H7 (cell line): ENCODE measurements at places on chromosomes 3 and 15.

DNA sequence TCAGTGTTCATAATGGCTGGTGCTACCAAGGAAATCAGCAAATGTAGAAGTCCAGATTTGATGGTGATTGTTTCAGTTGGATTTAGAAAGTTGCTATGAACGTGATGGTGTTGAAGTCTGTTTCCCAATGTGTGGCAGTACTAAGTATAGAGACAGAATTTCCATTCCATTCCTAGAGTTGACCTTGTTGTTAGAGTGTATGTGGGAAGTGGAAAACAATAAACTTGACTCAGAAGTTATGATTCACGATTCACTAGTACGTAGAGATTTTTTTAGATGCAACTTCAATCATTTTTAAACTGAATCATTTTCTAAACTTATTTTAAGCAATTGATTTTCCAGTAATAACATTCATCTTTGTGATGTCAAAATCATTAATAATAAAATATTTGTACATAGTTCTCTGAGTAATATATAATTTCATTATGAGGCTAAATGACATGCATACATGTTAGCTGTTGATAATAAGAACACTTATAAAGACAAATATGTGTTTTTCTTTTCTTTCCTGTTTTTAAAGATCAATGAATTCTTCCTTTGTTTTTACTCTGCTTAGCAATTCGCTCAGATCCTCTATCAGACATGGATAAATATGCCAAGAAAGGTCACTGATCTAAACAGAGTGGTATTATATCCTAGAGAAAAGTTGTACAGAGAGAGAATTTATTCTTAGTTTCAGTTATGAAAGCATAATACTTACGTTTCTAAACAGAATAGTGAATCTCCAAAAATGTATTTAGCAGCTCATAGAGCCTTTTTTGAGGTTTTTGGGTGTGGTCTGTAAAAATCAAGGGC, 108.8 kb upstream of the GPR149 start:
- no peak for DNase-seq

DNA sequence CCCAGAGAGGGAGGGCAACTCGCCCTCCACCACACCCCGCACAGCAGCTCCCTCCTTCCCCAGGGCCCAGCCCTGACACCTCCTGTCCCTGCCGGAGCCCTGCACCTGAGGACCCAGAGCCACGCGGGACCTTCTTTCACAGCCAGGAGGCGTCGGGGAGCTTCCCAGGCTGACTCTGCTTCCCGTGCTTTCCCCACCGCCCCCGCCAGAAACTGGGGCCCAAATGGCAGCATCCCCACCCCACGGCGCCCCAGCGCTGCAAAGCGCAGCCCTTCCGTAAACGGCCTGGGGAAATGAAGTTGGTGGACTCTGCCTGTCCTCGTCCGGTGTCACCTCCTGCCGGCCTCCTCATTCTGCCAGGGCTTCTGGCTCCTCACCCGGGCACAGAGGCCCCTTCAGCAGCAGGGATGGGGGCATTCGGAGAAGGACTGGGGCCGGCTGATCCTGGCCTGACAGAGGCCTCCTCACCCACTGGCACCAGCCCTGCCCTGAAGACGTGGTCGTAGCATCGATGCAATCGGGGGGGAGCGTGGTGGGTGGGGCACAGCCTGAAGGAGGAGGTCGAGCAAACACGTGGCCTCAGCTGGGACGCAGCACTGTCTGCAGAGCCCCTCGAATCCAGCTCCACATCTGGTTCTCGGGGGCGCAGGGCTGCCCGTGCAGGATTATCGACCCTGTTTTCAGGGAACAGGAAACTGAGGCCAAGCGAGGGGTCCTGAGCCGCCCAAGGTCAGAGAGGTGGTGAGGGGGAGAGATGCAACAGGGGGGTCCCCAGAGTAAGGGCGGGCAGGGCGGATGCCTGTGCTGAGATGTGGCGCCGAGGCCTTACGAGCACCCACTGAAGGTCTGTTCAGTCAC, 235.4 kb downstream of the XXYLT1 start:
- DNase-seq, result peak; percentile 87

- no peak for DNase-seq
Measured at GRCh38 chr3:33364060-33364459, 76.1 kb downstream of the UBP1 start.

DNA sequence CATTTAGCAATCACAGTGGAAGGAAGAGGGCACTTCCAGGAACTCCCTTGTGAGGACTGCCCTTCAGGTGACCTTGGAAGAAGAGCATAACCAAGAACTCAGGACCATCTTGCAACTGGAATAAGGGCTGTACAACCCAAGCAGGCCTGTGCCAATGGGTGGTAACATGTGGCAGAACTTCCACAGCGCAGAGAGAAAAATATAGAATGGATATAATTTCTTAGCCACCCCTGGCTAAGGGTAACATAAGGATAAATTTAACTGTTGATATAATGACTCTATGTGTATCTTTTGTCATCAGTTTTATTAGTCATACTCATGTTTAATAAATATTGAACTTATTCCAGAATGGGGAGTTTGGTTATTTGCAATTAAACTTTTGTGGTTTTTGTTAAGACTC, 13.4 kb upstream of the MFSD1 start:
- DNase-seq, result no peak

DNA sequence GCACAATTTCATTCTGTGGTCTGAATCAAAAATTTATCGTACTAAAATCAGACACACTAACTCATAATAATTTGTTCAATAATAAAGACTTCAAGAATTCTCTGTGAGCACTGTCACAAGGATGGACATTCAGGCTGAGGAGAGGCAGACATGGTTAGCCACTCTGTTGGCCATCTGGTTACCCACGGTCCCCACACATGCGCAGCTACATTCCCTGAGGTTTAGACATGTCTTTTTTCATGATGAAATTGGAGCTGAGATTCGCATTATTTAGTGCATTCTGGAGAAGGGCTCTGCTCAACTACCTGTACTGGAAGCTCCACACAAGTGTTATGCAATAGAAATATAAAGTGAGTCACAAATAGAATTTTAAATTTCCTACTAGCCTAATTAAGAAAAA, 156.9 kb downstream of the SUCNR1 start:
- DNase-seq, result no peak

GRCh38 chr3:84983490-84983889, 24.7 kb downstream of the CADM2 start:
- no peak for DNase-seq

- DNase-seq, result no peak
Measured at GRCh38 chr15:67037694-67038093, 27.7 kb upstream of the SMAD3 start.

GRCh38 chr3:186931532-186932280, 1.4 kb downstream of the ST6GAL1 start:
- DNase-seq, result peak; percentile 74

DNA sequence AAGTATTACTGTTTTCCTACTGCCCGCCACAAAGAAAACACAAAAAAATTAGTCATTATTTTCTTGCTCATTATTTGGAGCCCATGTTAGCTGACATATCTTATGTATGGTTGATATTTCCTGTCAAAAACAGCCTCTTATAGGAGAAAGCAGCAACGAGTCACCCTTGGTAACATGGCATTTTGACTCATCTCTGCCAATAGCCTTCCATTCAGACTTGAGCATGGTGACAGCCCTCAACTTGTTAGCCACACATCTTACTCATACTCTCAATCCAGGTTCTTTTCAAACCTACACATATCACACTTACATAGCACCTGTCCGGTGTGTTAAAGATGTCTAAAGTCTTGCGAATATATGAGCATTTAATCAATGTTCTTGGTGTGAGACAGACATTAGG, 109.4 kb upstream of the SAMMSON start:
- DNase-seq, result no peak

DNA sequence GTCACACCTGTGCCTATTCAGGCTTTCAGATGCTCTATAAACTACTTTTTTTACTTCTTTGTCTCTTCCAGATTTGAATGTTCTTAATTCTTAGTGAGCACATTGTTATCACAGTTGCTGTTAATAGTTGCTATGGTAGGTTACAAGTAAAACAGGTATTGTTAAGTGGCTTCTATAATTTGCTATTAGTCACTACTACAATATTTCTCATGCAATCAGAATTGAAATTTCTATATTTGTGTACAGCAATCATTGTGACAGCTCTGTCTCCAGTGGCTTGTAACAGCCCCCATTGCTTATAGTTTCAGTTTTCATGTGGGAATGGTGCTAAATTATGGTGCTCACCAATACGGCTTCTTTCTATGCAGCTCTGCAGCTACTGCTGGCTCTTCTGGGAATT, 318.4 kb upstream of the GOLIM4 start:
- DNase-seq, result no peak

GRCh38 chr3:20141316-20141715, 44.7 kb downstream of the SGO1 start:
- DNase-seq, result no peak

GRCh38 chr15:88104357-88104756, 152.2 kb downstream of the NTRK3 start:
- DNase-seq, result no peak

GRCh38 chr3:20904671-20905070, 718.7 kb upstream of the SGO1 start:
- DNase-seq, result no peak

- DNase-seq, result no peak
Measured at GRCh38 chr3:169041677-169042171, 621.8 kb downstream of the MECOM start.

GRCh38 chr15:74136540-74136813, 6.1 kb downstream of the ISLR2 start:
- no peak for DNase-seq

DNA sequence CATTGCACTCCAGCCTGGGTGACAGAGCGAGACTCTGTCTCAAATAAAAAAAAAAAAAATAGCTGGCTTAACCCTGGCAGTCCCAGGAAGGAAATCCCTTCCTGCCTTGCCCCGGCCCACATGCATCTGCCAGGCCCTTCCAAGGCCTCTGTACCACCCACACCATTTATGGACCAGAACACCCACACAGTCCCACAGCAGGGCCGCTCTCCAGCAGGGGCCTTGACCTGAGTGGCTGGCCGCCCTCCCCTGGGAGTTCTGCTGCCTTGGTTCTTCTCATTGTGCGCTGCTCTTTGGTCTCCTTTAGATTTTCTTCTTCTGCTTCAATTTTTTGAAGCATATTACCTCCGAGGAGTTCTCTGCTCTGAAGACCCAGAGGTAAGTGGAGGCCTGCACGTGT, 16.1 kb upstream of the CPNE9 start:
- peak; percentile 31 for DNase-seq
